Tibial nerve (tissue), 4 donors: ENCODE measurements at places on chromosomes 16 and 17.

GRCh38 chr17:15366026-15366425 is 24.6 kb upstream of the TEKT3 start:
- DNase-seq: no peak

DNA sequence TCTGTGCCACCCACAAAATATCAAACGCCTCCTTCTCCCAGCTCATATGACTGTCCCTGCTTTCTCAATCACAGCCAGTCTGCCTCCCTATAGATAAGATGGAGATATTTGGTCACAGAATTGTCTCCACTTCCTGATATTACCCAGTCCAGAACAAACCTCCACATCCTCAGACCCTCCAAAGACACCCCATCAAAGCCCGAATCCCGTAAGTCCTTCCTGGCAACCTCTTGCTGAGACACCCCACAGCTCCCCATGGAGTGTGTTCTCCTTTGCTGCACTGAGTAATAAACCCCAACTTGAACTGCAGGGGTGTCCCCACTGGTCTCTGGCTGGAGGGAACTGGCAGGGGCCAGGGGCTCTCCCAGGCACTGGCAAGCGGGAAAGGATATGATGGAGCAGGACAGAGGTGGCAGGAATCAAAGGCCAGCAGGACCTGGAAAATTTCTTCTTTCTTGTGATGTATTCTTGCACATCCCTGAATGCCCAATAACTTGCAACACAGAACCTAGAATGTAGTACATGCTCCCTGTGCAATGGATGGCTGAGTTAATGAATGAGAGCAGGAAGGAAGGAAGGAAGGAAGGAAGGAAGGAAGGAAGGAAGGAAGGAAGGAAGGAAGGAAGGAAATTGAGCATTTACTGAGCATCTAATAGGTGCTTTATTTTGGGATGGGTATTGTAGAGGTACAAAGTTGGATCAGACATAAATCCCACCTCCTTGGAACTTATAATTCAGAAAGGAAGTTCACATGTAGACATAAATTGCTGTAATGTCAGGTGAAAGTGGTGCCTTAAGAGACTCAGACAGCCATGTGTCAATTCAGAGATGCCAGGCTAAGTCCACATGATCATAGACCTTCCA is 13.9 kb downstream of the TMEM114 start:
- no peak for DNase-seq

DNA sequence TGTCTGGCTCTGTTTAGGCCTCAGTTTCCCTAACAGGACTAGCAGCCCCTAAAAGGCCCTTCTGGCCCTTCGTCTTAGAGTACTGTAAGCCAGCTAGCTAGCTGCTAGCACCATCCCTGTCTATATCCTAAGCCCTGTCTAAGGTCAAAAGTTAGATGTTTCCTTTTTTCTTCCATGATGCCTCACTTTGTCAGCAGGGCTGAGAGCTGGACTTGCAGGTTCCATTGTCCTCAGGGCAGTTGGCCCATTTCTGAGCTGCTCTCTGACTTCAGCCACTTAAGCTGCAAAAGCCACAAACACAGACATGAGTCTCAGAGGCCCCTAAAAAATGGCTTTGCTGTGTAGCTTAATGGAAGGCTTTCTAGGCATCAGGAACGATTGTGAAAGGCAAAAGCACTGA is 187.7 kb downstream of the CBLN1 start:
- DNase-seq: no peak

DNA sequence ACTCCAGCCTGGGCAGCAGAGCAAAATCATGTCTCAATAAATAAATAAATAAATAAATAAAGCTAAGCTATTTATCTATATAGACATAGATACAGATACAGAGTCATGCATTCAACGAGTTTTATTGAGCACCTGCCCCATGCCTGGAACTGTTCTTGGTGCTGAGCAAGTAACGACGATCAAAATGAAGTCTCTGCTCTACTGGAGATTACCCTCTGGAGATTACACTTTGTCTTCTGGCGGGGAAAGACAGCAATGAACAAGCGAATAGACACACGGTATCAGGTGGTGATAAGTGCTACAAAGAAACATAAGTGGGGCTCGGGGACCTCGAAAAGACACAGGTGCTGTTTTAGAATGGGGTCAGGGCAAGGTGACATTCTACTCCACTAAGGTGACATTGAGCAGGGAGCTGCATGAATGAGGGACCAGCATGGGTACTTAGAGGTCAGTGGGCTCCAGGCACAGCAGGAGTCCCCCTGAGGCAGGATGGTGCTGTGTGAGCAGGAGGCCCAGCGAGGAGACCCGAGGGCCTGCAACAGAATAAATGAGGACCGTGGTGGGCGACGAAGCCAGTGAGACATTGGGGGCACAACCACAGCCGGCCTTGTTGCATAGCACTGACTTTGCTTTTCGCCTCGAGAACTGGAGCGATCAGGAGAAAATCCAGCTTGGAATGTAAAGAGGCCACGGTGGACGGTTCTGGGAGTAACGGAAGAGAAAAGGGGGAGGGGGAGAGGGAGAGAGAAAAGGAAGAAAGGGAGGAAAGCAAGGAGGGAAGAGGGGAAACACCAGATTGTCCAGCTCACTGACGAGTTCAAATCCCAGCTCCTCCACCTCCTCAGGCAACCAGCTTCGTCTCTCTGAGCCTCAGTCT is 42.4 kb upstream of the MEAK7 start:
- DNase-seq: no peak

GRCh38 chr16:9840761-9841665 is 341.2 kb downstream of the GRIN2A start:
- DNase-seq: no peak

DNA sequence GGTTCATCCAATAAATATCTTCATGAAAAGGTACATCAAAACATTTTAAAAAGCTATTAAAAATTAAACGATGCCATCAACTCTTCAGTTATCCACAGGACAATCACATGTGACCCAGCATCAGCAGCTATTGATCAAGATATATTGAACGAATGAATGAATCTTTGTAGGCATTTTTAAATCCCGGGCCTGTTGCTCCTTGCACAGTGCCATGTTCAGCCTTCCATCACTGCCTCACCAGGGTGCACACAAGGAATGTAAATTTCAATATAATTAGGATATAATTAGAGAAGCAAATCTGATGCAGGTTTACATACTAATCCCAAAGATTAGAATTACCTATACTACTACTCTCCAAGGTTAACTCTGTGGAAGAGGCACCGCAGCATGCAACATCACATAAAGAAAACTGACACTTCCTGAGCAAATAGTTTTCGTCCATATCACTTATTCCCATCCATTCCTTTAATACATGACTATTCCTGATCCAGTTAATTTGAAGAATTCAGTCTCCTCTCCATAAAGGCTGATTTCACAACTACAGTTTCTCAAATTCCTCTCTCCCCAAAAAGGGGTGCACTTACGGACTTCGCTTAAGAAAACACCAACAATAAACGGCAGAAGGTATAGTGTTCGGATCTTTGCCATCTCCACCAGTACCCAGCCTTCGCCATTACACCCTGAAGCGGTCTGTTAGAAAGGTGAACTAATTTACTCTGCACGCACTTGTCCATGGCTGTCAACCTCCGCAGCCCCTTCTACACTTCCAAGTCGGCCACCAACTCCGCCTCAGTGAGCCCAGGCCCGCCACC is 938 bp downstream of the NCOR1 start:
- DNase-seq: no peak

- no peak for DNase-seq
Measured at GRCh38 chr16:67244387-67245185, 2.7 kb downstream of the FHOD1 start.

GRCh38 chr17:22138861-22139469 is 446.6 kb downstream of the KCNJ18 start:
- no peak for DNase-seq

DNA sequence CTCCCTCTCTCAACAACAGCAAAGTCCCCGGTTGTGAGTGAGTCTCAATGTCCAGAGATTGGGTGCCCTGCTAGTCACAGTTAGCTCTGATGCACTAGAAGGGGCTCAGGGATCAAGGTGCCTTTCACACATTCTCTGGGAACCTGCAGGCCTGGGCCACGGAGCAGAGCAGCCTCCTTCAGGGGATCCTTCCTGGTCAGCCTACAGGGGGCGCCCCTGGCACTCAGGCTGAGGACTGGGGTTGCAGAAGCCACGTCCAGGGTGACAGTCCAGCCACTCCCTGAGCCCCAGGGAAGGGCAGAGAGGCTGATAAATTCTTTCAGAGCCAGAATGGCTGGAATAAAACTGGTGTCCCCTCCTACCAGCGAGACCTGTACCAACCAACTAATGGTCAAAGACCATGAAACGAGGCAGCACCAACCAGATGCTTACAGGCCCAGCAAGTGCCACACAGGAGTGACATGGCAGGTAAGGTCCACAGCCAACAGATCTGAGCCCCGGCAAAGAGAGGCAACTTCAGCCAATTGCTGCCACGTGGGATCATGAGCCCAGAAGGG is 43.5 kb downstream of the ST3GAL2 start:
- no peak for DNase-seq

DNA sequence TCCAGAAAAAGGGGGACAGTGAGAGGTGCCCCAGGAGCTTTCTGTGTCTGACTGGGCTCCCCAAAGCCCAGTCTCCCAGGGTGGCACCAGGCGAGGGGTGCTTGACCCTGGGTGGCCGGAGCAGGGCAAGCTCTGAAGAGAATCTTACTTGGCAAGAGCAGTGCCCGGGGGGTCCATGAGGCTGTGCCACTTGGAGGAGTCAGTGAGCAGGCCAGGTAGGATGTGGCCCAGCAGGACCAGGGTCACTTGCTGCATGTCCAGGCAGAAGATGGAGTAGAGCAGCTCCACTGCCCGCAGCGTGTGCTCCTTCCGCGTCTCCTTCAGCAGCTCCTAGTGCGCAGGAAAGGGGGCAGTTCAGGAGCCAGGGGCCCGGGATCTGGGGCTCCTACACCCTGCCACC is 7.3 kb downstream of the CSF3 start:
- no peak for DNase-seq

- no peak for DNase-seq
Measured at GRCh38 chr17:16141685-16142084, 73.6 kb downstream of the NCOR1 start.

DNA sequence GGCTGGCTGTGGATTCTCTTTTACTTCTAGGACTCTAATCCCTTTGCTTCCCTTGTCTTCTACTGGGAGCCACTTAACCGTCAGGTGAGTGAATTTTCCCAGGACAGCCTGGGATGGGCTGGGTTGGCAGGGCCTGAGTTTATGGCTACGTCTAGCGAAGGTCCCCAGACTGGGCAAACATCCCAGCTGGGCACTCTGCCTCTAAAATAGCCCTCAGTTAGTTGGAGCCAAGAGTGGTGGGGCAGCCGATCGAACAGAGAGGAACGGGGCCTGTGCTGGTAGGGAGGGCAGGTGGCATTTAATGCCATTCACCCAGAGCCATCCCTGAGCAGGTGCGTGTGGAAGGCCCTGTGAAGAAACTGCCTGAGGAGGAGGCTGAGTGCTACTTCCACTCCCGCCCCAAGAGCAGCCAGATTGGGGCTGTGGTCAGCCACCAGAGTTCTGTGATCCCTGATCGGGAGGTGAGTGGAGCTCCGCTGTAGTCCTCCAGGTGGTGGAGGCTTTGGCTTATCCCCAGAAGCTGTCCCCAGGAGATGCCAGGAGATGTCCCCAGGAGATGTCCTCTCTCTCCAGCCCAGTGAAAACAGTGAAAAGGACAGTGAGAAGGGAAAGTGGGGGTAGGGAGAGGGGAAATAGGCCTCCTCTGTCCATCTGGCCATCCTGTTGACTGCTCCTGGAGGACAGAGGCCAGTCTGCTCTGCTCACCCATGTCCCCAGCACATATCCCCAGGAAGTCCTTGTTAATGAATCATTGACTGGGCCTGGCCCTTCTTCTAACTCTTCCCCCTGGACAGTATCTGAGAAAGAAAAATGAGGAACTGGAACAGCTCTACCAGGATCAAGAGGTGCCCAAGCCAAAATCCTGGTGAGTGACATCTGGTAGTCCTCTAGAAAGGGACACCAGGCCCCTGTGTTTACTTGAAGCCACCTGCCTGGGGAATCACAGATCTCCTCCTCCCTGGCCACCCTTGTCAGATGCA is 4.4 kb downstream of the PNPO start:
- DNase-seq: no peak

DNA sequence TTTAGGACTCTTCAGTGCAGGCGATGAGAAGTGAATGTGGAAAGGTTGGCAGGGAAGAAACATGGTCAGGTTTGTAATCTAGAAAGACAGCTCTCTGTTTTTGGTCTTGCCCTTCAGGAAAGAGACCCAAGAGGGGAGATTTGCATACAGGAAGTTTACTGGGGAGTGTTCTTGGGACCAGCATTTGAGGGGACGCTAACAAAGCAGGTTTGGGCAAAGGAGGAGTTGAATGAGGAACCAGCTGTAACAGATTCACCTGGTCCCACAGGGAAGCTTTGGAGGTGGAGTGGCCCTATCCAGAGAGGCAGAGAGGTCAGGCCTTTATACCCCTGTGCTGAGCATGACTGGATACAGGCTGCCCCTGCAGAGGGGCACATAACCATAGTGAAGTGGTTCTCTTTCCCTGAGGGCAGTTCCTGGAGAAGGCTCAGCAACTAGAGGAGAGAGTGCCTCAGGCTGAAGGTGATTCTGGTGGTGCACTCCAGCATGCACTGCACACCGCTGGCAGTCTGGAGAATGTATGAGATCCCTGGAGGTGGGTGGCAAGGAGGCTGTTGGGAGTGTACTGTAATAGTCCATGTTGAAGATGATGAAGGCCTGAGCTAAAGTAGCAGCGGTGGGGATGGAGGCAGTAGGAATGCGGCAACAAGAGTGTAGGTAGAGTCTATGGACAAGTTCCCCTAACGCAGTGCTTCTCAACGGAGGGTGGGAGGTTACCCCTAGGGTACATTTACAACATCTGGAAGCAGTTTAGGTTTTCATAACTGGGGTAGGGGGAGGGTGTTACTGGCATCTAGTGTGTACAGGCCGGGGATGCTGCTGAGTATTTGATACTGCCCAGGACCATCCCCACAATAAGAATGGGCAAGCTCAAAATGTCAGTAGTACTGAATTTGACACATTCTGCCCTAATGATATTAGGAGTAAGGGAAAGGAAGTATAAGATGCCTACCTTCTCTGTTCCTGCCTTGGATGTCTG is 37.2 kb downstream of the MAP2K6 start:
- no peak for DNase-seq

GRCh38 chr16:85078226-85078625 is 34.0 kb downstream of the CIBAR2 start:
- DNase-seq: no peak
